ENCODE measurements at places on chromosomes 6 and 20. TPM values are rescaled to one million over a fixed set of nuclear protein-coding genes. Genes with fewer than 3 reads are reported as not detected.

GRCh38 chr6:111850295-111850937 is 22.8 kb downstream of the FYN start:
- H3K36me3 ChIP-seq = no peaks in the 10 kb centered on the region
- DNase-seq = no peak
- peaks cover 13% of the 10 kb centered on the region for H3K4me1 ChIP-seq
- H3K4me3 ChIP-seq = no peak overlapping the region
- H3K27me3 ChIP-seq = no peaks in the 10 kb centered on the region
- H3K27ac ChIP-seq = no peak overlapping the region

TAAR5 gene
- total RNA-seq = not detected

DNA sequence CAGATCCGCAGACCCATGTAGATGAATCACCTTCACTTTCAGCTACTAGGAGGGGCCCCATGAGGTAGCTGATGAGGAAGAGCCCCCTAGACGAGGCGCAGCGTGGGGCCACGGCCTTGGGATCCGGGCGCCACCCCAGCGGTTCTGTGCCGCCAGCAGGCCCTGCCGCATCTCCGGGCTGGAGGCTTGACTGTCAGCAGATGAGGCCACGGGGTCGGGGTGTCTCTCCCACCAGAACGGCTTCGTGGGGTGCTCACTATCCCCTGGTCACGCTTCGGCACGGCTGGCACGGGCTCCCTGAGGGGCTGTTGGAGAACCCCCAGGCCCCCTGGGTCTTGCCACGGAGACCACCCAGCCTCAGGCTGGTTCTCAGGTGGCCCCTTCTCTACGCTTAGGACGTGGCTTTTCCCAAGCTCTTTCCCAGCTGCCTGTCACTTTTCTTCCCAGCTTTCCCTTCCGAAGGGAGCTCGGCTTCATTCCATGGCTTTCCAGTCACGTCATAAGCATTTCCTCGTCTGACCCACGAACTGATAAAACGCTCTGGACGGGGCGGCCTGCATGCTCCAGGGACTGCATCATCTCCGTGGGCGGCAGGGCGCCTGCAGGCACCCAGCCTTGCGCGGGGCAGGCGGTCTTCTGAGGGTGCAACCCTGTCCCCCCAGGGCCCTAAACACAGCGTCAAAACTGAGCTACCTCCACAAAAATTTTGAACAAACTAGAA is 85.9 kb downstream of the THBS2 start:
- peak; percentile 56 for DNase-seq
- no peaks in the 10 kb centered on the region for H3K36me3 ChIP-seq
- no peak overlapping the region for H3K27ac ChIP-seq
- H3K27me3 ChIP-seq = no peaks in the 10 kb centered on the region

ADGRB3 gene
- total RNA-seq = not detected

GRCh38 chr20:46789339-46790028 is 80.0 kb downstream of the SLC2A10 start:
- H3K27ac ChIP-seq = no peak overlapping the region
- no peak for DNase-seq
- H3K27me3 ChIP-seq = peaks cover 34% of the 10 kb centered on the region
- H3K4me3 ChIP-seq = no peak overlapping the region
- no peaks in the 10 kb centered on the region for H3K4me1 ChIP-seq

PGC gene
- total RNA-seq = not detected

LY6G6F gene
- not detected for total RNA-seq

GRCh38 chr6:152423216-152424103 is 213.7 kb downstream of the SYNE1 start:
- H3K4me3 ChIP-seq = no peak overlapping the region
- peaks cover 5% of the 10 kb centered on the region for H3K4me1 ChIP-seq

SCRT2 gene
- not detected for total RNA-seq

DNA sequence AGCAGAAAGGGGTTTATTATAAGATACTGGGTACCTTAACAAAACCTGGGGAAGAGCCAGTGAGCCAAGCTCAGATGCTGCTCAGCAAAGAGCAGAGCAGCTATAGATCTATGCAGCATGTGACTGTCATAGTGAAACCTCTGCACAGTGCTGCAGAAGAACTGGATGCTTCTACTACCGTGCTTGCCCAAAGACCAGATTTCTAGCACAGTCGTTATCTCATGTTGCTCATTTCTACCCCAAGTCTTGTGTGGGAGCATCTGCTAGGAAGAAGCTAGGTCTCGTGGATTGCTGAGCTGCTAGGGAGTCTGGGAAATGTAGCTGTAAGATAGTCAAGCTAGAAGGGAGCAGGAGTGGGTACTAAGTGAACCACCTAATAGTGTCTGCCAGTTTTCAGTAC is 31.7 kb upstream of the GNRH2 start:
- H3K27ac ChIP-seq = peak overlapping the region; percentile 3
- H3K27me3 ChIP-seq = no peaks in the 10 kb centered on the region
- DNase-seq = no peak
- peaks cover 9% of the 10 kb centered on the region for H3K4me1 ChIP-seq
- no peak overlapping the region for H3K4me3 ChIP-seq

SIM1 gene
- not detected for total RNA-seq

DNA sequence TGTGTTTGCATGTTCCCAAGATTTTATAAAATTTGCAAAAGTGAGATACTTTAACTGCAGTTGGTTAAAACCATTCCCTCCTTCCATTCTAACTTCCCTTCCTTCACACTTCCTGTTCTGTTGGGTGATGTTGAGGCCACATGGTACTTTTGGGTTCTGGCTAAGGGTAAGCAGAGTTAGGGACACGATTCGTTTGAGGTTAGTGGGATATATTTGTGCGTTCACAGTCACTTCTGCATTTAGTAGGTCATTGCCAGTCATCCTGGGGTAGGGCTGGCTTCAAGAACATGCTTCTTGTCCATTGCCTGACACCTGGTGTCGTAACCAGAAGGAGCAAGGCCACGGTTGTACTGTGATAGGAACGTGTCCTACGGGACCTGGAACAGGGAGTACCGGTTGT is 340.1 kb downstream of the ZFAND3 start:
- peaks cover 4% of the 10 kb centered on the region for H3K4me1 ChIP-seq
- H3K4me3 ChIP-seq = no peak overlapping the region
- H3K36me3 ChIP-seq = peaks cover 17% of the 10 kb centered on the region
- no peak for DNase-seq

BPHL gene
- total RNA-seq = 13.2 TPM

GRCh38 chr20:208942-209566 is 18.0 kb upstream of the DEFB129 start:
- no peak overlapping the region for H3K27ac ChIP-seq
- H3K4me1 ChIP-seq = no peaks in the 10 kb centered on the region
- peaks cover 54% of the 10 kb centered on the region for H3K27me3 ChIP-seq
- peak; percentile 61 for DNase-seq
- H3K4me3 ChIP-seq = no peak overlapping the region

DNA sequence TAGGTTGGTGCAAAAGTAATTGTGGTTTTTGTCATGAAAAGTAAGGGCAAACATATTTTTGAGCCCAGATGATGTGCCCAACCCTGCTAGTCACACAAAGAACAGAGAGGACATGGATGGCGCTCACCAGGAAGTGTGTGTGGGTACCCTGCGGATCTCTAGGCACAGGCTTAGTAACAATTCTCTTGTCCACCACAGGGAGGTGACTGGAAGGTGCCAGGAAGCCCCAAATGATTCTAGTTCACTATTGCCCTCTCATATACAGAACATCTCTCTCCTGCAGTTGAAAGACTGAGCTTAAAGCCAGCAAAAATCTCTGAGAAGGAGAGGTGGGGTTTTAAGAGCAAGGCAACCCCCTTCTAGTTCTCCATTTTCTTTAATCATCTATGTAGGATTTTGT is 272.1 kb upstream of the TAB2 start:
- H3K27ac ChIP-seq = no peak overlapping the region
- no peaks in the 10 kb centered on the region for H3K27me3 ChIP-seq
- peaks cover 11% of the 10 kb centered on the region for H3K4me1 ChIP-seq
- DNase-seq = peak; percentile 12
- H3K36me3 ChIP-seq = no peaks in the 10 kb centered on the region

PACSIN1 gene
- total RNA-seq = not detected

ZNF391 gene
- total RNA-seq = 8.3 TPM

TNFRSF6B gene
- 12.3 TPM for total RNA-seq

CCR6 gene
- total RNA-seq = not detected

GRCh38 chr6:25218346-25218745 is 60.8 kb upstream of the CARMIL1 start:
- H3K4me1 ChIP-seq = peaks cover 22% of the 10 kb centered on the region
- no peak for DNase-seq
- H3K36me3 ChIP-seq = no peaks in the 10 kb centered on the region

- peak; percentile 14 for DNase-seq
- no peaks in the 10 kb centered on the region for H3K4me1 ChIP-seq
- no peaks in the 10 kb centered on the region for H3K36me3 ChIP-seq
Measured at GRCh38 chr6:144150710-144151657, 667 bp downstream of the STX11 start.

- peaks cover 5% of the 10 kb centered on the region for H3K4me1 ChIP-seq
- DNase-seq = no peak
- H3K27ac ChIP-seq = no peak overlapping the region
Measured at GRCh38 chr6:31165986-31166385, 4.5 kb downstream of the POU5F1 start.

GRCh38 chr6:22135395-22135794 is 161.4 kb downstream of the PRL start:
- no peaks in the 10 kb centered on the region for H3K36me3 ChIP-seq
- no peaks in the 10 kb centered on the region for H3K4me1 ChIP-seq

DNA sequence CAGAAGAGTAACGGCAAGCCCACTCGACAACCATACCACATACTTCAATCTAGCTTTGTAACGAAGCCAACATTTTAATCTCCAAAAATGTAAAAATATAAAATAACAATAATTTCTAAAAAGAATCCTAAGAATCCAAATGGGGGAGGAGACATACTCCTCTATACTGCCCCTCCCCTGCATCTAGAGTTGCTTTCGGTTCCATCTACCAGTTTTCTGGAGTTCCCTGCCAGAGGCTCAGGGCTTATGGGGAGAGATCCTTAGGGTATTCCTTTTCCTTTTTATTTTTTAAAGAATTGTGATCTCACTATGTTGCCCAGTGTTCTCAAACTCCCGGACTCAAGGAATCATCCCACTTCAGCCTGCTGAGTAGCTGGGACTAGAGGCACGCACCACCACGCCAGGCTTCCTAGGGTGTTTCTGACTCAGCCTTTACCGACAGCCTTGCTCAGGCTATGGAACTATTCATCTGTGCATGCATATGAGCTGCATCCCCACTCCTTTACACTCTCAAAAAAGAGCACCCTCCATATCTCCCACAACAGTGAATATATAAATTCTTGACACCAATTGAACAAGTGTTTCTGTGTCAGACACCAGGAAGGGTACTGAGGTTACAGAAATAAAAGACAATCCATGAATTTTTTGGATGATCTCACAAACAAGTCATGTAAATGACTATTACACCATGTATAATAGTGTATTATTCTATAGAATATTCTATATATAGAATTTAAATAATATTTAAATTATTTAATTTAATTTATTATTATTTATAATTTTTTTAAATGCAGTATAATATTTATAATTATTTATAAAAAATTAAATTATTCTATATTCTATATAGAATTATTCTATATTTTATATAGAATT is 40.7 kb upstream of the UBR2 start:
- no peaks in the 10 kb centered on the region for H3K36me3 ChIP-seq
- no peaks in the 10 kb centered on the region for H3K27me3 ChIP-seq
- peaks cover 8% of the 10 kb centered on the region for H3K4me1 ChIP-seq

HLA-DOA gene
- not detected for total RNA-seq

HLA-DRA gene
- not detected for total RNA-seq

DNA sequence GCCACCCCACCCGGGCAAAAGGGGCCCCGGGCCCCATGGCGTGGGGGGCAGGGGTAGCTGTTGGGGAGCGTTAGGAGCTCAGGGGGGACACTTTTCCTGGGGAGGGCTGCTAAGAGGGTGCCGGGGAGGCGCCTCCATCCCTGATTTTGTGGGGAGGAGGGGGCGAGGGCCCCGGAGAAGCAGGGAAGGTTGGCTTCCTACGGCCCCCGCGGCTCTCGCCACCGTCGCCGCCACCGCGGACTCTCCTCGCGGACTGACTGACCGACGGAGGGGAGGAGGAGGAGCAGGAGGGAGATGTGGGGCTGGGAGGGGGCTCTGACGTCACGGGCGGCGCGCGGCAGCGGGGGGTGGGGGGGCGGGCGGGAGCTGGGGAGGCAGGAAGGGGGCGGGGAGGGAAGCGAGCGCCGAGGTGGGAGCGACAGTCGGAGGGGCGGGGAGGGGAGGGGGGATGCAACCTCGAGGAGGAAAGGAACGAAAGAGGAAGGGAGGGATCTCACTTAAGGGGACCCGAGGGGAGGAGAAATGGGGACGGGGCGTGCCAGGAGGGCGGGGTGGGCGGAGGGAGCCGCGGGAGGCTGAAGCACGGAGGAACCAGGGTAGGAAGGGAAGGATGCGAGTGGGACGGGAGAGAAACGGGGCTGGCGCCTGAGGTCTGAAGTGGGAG is 5.1 kb downstream of the GABBR1 start:
- peaks cover 31% of the 10 kb centered on the region for H3K4me1 ChIP-seq
- peak; percentile 3 for DNase-seq
- peaks cover 22% of the 10 kb centered on the region for H3K36me3 ChIP-seq
- no peaks in the 10 kb centered on the region for H3K27me3 ChIP-seq
- peak overlapping the region; percentile 68 for H3K4me3 ChIP-seq

Data from MCF 10A (cell line).